ENCODE measurements at places on chromosomes 12 and 14. TPM values are rescaled to one million over a fixed set of nuclear protein-coding genes. Genes with fewer than 3 reads are reported as not detected.

Gene LPAR5
- total RNA-seq, result 13.6 TPM

Gene TMEM63C
- total RNA-seq, result 0.55 TPM

Gene FLVCR2
- 6.9 TPM for total RNA-seq

Gene FAIM2
- 6.2 TPM for total RNA-seq

Gene DBX2
- 0.73 TPM for total RNA-seq

Gene CACNA1C
- 30.1 TPM for total RNA-seq

Gene ATP5MC2
- 341 TPM for total RNA-seq

Gene TMEM30B
- 34.0 TPM for total RNA-seq

Gene CPNE6
- total RNA-seq, result 1.5 TPM

Gene RILPL1
- total RNA-seq, result 20.2 TPM

Gene SPSB2
- total RNA-seq, result 9.9 TPM

Gene PGF
- total RNA-seq, result 4.4 TPM

Gene TMTC2
- total RNA-seq, result 41.3 TPM

Gene PLCZ1
- total RNA-seq, result not detected

Gene DPF3
- total RNA-seq, result 2.0 TPM

Gene RCOR1
- total RNA-seq, result 21.9 TPM

Gene SLC6A13
- not detected for total RNA-seq

Gene SLC10A1
- total RNA-seq, result 0.23 TPM

Gene SLC5A8
- total RNA-seq, result not detected

Gene SERPINA6
- not detected for total RNA-seq

Gene TEX22
- total RNA-seq, result 6.2 TPM

Gene SOCS4
- total RNA-seq, result 29.2 TPM

Gene TPPP2
- total RNA-seq, result 0.62 TPM

Gene HSPB8
- total RNA-seq, result 53.8 TPM

Gene KLRD1
- 7.8 TPM for total RNA-seq

Gene DIO2
- 4.8 TPM for total RNA-seq

Gene HOTAIR
- 6.6 TPM for total RNA-seq

Gene KRT84
- not detected for total RNA-seq

Gene RPGRIP1
- 0.49 TPM for total RNA-seq

Gene GYS2
- 0.16 TPM for total RNA-seq

Gene NKX2-1
- total RNA-seq, result not detected

Gene SERPINA4
- total RNA-seq, result not detected

Gene CD163L1
- 1.1 TPM for total RNA-seq

Gene KCNC2
- not detected for total RNA-seq

Gene KRT86
- 0.62 TPM for total RNA-seq
